Activated T-helper 1 cell treated with Interleukin-2 at 50 U/mL for 16 hours (primary cell): ENCODE measurements at places on chromosomes 5 and 9.

- no peak for DNase-seq
Observed at GRCh38 chr5:83354958-83355357, 116.6 kb upstream of the VCAN start.

DNA sequence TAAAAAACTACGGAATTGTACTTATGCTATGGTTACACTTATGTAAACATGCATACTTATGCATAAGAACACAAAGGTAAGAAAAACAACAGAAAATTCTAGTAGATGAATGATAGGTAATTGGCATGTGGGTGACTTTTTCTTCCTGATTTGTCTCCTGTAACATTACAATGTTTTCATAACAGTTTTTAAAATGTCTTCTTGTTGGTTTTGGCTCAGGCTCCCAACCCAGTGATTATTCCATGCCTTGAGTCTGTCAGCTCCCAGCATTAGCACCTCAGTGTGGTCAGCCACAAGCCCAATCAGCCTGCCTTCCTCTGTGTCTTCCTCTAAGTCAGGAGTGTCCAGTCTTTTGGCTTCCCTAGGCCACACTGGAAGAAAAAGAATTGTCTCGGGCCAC is 7.9 kb upstream of the FOXE1 start:
- no peak for DNase-seq

- no peak for DNase-seq
Observed at GRCh38 chr5:114305402-114306207, 56.3 kb upstream of the KCNN2 start.

- DNase-seq = no peak
Observed at GRCh38 chr5:61689153-61689846, 357.2 kb downstream of the ZSWIM6 start.

- DNase-seq = no peak
Observed at GRCh38 chr5:927172-928015, 34.7 kb downstream of the TRIP13 start.

GRCh38 chr5:139138809-139139208 is 59.4 kb downstream of the SIL1 start:
- no peak for DNase-seq

GRCh38 chr5:89471541-89471940 is 588.6 kb upstream of the MEF2C start:
- no peak for DNase-seq

GRCh38 chr9:109816490-109816889 is 36.5 kb downstream of the PALM2AKAP2 start:
- no peak for DNase-seq

DNA sequence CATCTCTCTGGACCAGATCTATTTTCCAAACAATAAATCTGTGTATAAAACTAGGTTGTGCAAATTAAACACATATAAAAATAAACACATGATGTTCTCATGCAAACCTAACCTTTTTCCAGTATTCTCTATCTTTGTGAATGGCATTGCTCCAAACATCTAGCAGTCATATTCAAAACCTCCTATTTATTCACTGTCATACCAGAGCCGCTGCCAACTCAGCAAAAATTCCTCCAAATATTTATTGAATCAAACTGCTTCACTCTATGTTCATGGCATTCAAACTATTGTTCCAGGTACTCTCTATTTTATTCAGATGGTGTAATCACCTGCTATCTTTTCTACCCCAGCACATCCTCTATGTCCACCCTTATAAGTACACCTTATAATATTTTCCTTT is 652.1 kb upstream of the RIOK2 start:
- DNase-seq = no peak

- peak; percentile 49 for DNase-seq
Observed at GRCh38 chr5:150783422-150783928, 4.9 kb downstream of the SMIM3 start.

GRCh38 chr5:89536020-89536419 is 653.0 kb upstream of the MEF2C start:
- DNase-seq = no peak

- DNase-seq = no peak
Observed at GRCh38 chr5:168772316-168772961, 193.3 kb upstream of the PANK3 start.

DNA sequence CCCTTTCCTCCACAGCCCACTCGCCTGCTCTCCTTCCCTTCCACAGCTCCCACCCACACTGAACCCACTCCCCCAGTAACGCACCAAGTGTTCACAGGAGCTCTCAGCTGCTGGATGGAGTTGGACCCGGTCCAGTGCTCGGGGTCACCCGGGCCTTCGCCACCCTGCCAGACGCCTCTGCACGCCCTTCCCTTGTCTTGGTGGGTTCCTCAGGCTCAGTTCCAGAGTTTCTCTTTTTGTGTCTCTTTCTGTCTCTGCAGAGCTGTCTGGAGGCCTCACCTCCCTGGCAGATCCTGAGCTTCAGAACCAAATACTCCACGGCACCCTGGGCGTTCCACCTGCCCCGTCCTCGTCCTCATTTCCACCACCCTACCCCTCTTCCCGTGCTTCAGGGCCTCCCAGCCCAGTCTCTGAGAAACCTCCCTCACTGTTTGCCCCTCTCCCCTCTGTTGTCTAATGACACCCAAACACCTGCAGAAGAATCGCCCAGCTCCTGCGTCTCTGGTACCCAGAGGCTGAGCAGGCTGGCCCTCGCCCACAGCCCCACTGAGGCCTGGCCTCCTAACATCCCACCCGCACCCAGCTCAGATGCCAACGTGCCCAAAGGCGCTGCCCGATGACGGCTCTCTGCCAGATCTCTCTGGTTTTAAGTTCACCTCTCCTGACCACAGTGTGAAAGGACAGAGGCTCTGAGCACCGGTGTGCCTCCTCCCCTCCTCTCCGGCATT is 74.3 kb downstream of the COL23A1 start:
- DNase-seq = no peak

GRCh38 chr5:141094481-141095262 is at the start of gene PCDHB2:
Gene PCDHB2, plus strand, starts transcription at chr5:141094615. Its CDS starts 176 bp downstream, at chr5:141094791.
- no peak for DNase-seq

GRCh38 chr5:172805736-172806255 is 28.3 kb upstream of the ERGIC1 start:
- no peak for DNase-seq

- no peak for DNase-seq
Observed at GRCh38 chr9:111969622-111970021, 73.0 kb downstream of the UGCG start.

GRCh38 chr9:21505425-21506179 is 23.5 kb upstream of the IFNE start:
- no peak for DNase-seq

DNA sequence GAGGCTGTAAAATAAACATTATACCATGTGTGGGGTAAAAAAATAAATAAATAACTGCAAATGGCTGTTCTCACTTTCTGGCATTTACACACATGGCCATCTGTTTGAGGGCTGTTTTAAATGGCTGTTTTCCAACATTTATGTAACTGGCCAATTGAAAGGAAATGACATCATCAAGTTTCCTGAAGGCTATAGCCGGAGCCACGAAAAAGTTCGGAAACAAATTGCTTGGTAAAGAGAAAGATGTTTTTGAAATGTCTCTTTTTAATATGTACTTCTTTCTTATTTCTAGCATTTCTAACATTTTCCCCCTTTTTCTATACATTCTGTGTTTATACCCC is 95.4 kb upstream of the DAB2 start:
- DNase-seq = no peak

GRCh38 chr9:85510830-85511504 is 230.8 kb downstream of the AGTPBP1 start:
- DNase-seq = no peak

- no peak for DNase-seq
Observed at GRCh38 chr9:121268851-121269641, 1.1 kb downstream of the GSN start.

- DNase-seq = no peak
Observed at GRCh38 chr9:79616013-79616412, 44.2 kb downstream of the TLE4 start.

DNA sequence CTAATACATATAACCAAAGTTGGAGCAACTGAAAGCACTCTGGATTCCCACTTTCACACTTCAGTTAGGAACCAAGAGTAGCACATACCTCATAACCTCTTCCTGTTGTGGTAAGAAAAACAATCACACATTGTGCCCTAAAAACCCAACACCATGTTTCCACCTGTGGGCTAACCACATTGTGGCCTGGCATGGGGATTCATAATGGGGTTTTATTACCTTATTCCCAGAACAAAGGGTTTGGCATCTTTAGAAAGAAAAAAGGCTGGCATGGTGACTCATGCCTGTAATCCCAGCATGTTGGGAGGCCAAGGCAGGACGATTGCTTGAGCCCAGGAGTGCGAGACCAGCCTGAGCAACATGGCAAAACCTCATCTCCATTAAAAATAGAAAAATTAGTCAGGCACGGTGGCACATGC is 60.6 kb downstream of the HSD17B3 start:
- DNase-seq = no peak

DNA sequence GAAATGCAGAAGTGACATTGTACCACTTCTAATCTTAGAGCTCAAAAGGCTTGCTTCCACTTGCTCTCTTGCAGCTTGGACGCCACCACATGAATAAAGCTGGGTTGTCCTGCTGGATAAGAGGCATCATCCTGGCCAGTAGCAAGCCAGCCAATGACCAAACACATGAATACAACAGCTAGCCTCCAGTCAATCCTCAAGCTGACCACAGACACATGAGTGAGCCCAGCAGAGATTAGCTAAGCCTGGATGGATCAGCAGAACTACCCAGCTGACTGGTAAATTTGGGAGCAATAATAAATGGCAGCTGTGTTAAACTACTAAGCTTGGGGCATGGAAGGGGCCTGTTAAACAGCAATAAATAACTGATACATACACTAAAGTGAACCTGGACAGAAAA is 121.1 kb upstream of the SLC12A2 start:
- no peak for DNase-seq

- no peak for DNase-seq
Observed at GRCh38 chr9:108270051-108270450, 585.7 kb downstream of the ACTL7B start.

GRCh38 chr9:128254855-128255759 is 20.7 kb downstream of the GOLGA2 start:
- peak; percentile 30 for DNase-seq

- DNase-seq = no peak
Observed at GRCh38 chr5:139481122-139481533, 1.4 kb downstream of the STING1 start.

GRCh38 chr5:174903172-174903732 is 178.9 kb downstream of the MSX2 start:
- DNase-seq = no peak

DNA sequence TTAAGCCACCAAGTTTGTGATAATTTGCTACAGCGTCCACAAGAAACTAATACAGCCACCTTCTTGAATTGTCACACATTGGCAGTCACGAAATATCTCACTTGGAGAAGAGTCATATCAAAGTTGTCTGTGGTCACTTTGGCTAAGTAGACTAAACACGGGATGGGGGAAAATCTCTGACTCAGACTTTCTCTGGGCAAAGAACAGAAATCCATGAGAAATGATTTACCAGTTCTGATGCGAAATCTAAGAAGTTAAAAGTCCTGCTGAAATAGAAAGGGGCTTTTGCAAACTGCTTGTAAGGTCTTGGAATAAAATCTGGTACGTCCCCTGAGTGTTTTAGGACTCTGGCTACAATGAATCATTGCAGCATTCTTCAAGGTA is 158.4 kb downstream of the COL23A1 start:
- no peak for DNase-seq
